NCI-H2081 (cell line): ENCODE measurements at places on chromosomes 6 and 20.

- DNase-seq: no peak
These were observed 6.9 kb downstream of the PI3 start for GRCh38 chr20:45181639-45182038.

GRCh38 chr6:11769244-11769643, 9.4 kb downstream of the ADTRP start:
- DNase-seq: no peak

- DNase-seq: no peak
These were observed 819.7 kb downstream of the TBC1D32 start for GRCh38 chr6:120514544-120514943.

DNA sequence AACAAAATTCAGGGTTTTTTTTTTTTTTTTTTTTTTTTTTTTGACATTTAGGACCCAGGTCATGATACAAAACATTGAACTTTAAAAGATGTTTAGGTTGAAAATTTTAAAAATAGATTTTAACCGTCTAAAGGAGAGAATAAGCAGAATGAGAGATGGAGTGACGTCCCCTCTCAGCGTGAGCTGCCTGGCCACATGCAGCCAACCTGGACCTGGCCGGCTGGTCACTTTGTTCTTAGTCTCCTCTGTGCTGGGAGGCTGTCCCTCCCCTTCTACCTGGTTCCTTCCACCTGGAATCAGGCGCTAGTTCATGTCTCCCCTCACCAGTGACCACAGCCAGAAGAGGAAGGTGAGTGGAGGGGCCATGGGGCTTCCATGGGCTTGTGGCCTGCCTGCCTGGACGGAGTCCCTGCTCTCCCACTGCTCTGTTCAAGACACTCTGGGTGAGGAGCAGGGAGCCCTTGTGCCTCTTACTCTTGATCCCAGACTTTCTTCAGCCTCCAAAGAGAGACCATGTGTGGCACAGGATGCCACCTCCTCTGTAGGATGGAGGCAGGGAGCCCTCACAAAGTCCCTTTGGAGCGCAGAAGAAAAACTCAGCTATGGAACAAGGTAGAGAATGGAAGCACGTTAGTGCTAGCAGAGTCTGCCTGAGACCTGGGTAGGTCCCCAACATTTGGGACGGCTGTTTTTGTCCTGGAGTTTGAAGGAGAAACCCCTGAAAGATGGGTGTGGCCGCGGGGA, 31.7 kb downstream of the IRF4 start:
- DNase-seq: no peak

DNA sequence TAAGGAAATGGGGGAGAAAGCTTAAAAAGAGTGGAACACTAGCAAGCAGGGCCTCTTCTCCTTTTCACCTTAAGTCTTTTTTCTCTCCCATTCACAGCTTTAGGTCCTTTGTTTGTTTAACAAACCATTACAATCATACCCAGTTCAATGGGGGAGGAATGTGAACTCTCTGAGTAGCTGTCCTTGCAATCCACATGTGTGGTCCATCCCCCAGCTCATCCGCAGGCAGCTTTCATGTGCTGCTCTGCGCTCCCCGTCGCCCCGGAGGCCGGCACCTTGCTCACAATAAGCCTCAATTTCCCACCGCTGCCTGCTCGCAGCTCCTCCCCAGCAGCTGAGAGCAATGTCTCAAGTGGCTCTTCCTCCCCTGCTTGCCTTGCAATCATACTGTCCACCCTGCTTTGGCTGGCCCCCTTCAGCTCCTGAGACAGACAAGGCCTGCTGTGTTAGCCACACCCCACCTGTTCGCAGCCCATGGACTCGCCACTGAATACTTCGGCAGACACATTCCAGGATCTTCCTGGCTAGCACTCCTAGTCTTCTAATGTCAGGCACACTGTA, 49.1 kb downstream of the PLAGL1 start:
- DNase-seq: no peak
